ENCODE measurements at places on chromosomes 5 and 9.
A peak's percentile ranks its signal among the peaks of the same experiment; 100 is the strongest.

GRCh38 chr5:139639619-139640380 lies 8.3 kb upstream of the CXXC5 start:
- no peak for DNase-seq

DNA sequence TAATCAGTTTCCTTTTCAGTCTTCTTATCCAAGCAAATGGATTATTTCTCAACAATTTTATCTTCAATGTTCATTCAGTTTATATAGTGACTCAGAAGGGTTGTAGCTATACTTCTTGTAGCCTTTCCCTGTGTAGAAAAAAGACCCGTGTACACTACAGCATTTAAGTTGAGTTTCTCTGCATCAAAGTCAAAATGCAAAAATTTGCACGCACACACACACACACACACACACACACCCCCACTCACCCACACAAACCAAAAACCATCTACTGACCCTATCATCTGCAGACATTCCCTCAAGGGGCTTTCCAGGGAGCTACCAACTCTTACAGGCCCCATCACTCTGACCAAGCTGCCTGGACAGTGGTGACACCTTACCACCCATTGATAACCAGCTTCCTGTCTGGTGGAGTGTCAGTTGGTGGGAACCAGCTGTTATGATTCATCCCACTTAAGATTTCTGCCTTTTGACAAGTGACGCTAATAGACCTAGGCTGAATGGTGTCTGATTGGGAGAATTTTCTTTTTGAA lies 12.2 kb upstream of the ELL2 start:
- no peak for DNase-seq

DNA sequence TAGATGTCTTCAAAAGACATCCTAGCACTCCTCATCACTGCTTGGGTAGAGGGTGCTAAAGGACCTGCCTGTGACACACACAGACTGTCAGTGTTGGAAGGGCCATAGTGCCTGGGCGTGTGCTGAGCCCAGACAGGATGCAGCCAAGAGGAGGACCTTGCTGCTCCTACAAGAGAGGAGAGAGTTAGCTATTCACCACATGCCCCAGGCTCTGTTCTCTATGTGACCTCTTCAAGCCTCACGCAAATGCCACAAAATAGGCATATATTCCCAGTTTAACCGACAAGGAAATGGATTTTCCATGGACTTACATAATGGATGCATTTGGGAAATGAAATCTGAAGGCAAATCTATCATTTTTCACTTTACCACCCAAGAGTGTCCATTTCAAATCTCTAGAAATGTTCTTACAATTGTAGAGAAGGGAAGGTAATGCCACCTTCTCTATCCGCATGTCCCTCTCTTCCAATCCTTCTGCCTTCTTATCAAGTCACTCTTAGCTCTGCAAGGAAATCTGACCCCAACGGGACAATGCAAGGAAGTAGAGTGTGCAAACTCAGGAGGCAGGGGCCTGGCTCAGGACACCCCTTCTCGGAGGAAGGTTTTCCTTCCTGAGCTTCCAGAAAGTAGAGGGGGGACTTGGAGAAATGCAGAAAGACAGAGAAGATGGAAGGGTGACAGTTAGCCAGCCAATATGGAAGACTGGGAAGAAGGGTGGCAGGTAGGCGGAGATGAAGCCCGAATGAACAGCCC lies 49.5 kb downstream of the TRIM32 start:
- no peak for DNase-seq

- peak; percentile 16 for DNase-seq
These were observed 52.1 kb upstream of the FSTL4 start for GRCh38 chr5:133664422-133664821.

DNA sequence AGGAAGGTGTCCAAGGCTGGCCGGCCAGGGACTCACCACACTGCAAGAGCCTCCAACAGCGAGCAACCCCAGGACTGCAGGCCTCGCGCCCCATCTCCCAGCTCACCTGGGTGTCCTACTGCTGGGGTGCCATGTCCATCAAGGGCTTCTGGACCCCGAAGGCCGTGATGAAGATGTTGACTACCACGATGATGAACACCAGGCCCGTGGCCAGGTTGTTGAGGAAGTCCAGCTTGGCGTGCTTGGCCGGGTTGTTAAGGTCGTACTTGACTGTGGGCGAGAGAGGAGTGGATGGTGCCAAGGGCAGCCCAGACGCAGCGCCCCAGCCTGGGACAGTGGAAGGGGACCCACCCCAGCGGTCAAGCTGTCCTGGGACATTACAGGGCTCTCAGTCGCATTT lies 9.3 kb downstream of the NINJ1 start:
- DNase-seq, result no peak

DNA sequence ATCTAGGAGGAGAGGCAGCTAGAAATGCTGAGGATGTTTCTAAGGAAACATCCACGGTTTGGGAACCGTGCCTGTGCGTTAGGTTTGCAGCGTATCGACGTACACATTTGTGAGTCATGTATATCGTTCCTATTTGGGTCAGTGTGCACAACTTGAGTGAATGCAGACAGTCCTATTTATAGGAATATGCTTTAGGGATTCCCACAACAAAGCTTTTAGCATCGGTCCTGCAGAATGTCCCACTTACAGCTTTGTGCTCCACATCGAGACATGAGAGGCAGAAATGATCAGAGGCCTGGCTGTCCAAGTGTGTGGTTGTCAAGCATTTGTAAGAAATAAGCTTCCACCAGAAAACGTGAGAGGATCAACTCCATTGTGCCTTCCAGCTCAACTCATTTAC lies 1282.7 kb upstream of the WWC1 start:
- DNase-seq, result no peak

GRCh38 chr5:73282923-73283322 lies 109.9 kb downstream of the TMEM174 start:
- no peak for DNase-seq

Measured in NCI-H460 (cell line).